ENCODE measurements at places on chromosomes 12 and 14.

GRCh38 chr12:130764475-130765185 is 48.5 kb upstream of the RIMBP2 start:
- peak; percentile 51 for DNase-seq

DNA sequence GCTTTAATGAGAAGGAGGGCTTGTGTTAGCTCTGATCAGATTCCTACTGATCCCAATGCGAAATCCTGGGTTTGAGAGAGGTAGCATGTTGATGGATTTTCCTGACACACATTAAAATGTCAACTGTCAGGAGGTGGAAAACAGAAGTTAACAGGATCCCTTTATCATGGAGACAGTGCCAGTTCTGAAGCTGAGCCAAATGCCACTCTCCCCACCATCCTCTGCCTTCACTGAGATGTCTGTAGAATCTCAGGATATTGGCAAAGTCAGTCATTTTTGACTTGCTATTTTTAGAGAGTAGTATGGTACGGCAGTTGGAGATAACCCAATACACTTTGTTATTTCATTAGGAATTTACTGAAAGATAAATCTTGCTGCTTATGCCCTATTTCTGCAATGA is 1816.2 kb upstream of the FLRT2 start:
- DNase-seq = no peak

- DNase-seq = no peak
Measured at GRCh38 chr14:50778721-50779483, 52.1 kb downstream of the NIN start.

DNA sequence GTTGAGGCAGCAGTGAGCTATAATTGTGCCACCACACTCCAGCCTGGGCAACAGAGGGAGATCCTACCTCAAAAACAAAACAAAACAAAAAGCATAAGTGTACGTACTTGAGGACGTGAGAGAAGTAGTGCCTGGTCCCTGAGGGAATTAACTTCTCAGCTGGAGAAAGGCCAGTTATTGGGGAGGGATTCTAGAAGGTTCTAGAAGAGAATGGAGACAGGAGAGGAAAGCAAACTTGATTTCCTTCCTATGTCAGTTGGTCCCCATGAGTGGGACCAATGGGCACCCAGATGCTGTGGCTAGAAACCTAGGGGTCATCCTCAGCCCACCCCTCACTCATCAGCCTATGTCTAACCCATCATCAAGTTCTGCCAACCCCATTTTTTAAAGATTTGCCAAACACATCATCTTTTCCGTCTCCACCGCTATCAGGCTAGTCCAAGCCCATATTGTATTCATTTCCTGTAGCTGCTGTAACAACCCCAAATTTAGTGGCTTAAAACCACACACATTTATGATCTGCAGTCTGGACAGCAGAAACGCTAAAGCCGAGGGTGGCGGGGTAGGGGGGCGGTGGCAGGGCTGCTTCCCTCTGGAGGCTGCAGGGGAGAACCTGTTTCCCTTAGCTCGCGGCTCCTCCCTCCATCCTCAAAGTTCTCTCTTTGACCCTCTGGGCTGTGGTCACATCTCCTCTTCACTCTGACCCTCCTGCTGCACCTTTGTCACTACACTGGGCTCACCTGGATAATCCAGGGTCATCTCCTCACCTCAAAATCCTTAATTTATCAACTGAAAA is 7.2 kb upstream of the RBM19 start:
- DNase-seq = no peak

DNA sequence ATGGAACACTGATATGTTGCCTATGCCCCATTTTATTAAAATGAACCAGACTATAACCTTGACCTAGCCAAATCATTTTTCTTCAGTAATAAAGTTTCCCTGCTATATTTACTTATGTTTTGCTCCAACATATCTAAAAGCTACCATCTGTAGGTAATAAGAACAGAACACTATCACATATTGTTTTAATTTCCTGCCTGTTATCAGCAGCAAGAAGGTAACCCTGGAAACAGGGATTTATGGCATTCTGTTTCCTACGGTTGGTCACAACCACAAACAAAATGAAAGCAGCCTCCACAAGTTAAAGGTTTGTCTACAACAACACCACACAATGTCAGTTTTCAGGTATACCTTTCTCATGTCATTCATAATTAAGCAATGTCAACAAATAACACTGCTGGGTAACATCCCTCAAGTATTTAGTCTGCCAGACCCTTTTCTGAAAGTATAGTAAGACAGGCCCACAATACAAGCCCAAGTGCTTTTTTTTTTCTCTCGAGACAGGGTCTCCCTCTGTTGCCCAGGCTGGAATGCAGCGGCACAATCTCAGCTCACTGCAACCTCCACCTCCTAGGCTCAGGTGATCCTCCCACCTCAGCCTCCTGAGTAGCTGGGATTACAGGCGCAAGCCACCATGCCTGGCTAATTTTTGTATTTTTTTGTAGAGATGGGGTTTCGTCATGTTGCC is 25.5 kb downstream of the GCH1 start:
- no peak for DNase-seq

GRCh38 chr12:132354982-132355680 is 25.7 kb upstream of the GALNT9 start:
- DNase-seq = no peak

DNA sequence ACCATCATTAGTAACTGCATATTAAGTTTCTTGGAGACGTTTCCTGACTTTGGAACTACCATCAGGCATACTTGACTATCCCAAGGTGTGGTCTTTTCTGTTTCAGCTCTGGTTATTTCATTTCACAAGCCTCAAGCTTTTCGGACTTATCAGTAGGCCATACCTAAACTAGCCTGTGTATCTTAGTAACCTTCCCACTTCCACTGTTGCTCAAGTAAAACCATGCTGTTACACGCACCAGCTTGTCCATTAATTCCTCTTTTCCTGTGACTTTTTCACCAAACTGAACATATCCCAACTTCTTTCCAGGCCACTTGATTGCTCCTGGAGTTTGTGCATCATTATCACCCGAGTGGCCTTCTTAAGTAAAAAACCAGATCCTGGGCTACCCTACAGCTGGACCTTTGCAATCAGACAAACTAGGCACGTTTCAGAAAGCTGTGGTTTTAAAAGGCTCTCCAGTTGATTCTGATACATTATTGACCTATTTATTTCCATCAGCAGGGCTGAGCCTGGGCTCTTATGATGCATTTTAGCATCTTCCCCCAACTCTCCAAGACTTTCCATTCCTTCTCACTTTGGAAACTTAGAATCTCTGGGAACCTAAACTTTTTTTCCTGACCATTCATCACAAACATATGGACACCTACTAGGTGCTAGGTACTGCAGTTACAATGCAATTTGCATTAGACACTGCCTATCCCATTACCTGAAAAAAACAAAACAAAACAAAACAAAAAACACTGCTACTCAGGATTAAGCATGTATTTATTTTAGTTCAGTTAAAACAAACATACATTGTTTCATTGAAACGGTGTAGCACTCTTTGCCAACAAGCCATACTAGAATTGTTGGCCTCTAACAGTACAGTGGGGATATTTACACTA is 14.9 kb downstream of the SLC38A2 start:
- DNase-seq = no peak

DNA sequence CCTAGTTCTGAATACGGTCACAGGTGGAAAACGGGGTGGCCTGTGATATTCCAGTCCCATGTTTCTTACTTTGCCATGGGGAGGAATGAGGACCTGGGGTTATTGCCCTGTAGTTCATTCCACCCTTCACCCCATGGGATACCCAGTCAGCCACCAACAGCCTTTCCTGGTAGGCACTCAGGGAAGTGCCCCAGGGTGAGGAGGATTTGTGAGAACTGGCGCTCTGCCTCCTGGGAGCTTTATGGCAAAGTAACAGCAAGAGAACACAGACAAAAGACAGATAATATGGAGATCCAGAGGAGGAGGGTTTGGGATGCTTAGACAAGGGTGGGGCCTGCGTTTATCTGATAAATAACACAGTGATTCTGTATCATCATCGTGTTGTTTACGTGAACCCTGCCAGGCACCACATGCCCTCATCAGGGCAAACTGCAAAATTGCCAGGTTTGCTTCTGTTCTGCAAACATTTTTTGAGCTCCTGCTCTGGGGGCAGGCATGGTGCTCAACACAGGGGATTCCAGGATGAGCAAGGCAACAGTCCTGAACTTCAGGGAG is 223.5 kb downstream of the SLC41A2 start:
- DNase-seq = no peak

DNA sequence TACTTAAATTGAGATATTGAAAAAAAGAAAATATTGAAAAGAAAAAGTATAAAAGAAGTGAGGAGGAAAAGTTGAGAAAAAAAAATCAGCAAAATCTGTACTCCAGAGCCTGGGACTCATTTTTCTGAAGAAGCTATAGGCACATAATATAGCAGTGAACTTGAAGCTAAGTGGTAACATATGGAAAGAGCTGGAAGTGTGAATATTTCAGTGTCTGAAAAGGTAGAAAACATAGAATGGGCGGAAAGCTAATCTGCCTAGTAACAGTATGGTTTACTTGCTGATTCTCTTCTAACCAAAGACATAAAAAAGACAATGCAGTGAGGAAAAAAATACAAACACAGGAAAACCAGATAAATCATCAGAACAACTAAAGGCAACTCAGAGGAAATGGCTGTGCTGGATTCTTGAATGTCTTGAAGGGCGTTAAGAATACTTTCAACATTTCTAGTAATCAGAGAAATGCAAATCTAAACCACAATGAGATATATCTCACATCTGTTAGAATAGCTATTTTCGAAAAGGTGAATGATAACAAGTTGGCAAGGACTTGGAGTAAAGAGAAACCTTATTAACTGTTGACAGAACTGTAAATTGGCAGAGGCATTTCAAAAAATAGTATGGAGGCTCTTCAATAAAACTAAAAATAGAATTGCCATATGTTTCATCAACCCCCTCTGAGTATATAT is 784.6 kb downstream of the LRFN5 start:
- no peak for DNase-seq

DNA sequence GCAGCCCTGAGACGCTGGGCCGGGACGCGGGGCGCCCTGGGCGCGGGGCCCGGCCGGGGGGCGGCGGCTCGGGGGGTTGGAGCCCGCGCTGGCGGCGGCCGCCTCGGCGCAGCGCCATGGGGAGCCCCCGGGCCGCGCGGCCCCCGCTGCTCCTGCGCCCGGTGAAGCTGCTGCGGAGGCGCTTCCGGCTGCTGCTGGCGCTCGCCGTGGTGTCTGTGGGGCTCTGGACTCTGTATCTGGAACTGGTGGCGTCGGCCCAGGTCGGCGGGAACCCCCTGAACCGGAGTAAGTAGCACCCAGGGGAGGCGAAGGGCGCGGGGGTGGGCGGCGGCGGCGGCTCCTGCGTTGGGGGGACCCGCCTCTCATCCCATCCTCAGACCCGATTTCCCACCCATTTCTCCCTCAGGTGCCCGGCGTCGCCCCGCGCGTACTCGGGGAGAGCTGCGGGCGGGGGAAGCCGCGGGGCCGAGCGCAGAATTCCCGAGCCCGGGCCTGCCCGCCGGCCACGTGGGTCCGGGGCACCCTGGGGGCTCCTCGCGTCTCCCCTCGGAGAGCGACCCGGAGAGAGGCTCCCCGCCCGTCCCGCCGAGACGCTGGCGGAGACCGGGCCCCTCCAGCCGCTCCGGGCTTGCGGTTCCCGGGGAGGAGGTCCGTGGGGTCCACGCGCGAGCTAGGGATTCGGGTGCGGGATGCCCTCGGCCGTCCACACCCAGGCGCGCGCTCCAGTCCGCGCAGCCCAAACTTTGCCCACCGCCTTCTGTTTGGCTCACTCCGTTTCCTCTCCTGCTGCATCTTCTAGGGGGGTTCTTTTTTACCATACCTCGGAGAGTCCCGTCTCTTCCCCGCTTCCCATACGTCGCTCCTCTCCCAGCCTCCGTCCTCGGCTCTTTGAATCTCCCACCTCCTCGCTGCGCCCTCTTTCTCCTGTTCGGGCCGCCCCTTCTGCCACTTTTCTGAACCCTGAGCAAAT is 807 bp downstream of the B4GALNT3 start:
- DNase-seq = peak; percentile 67

DNA sequence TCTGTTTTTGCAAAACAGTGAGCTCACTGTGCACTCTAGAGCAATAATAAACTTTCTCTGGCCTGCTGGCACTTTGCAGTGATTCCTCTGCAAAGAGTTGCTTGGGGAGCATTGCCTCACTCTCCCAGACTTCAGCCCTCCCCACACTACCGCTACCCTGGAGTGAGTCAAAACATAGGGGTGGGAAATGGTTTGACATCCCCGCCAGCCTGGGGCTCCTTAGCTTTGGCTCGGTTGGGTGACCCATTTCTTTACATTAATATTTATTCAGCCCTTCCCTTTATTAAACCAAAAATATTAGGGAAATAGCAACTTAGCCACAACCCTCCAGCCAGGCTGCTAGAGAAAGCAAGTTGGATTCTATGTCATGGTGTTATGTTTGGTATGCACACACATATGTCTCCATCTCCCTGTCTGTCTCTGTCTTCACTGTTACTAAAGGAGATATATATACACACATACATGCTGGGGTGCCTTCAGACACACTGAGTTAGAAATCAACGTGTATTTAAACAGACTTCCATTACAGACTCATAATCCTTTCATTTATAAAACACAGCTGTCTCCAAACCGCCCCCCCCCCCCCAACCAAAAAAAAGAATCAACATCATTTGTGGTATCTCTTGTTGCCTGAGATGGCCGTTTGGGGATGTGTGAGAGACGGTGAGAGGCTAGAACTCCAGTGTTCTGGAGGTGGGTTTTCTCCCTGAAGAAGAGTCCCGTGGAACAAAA is 3.4 kb upstream of the IRF2BPL start:
- DNase-seq = no peak

- no peak for DNase-seq
Measured at GRCh38 chr14:69999261-69999674, 120.1 kb downstream of the SMOC1 start.

DNA sequence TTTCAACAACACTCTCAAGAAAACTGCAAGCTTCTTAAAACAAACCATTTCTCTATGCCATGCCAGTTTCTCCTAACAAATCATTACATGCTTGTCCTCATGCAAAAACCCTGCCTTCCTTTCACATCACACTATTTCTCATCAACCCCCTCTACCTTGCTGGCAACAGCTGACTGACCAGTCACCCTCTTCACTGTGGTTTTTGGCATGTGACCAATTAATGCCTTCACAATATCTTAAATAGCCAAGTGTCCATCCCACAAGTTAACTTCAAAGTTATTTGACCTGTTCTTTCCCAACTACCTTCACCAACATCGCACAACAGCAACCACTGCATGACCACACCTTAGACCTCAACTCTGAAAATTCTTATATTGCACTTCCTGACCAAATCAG is 159.6 kb downstream of the CEP128 start:
- no peak for DNase-seq

- DNase-seq = no peak
Measured at GRCh38 chr14:98028162-98028561, 1231.0 kb downstream of the VRK1 start.

- no peak for DNase-seq
Measured at GRCh38 chr12:55922126-55922525, 5.6 kb downstream of the PYM1 start.

- DNase-seq = no peak
Measured at GRCh38 chr12:107115119-107115518, 21.8 kb upstream of the CRY1 start.

- no peak for DNase-seq
Measured at GRCh38 chr12:85676816-85677749, 159.1 kb downstream of the RASSF9 start.

All from stimulated activated effector memory CD8-positive, alpha-beta T cell treated with anti-CD3 and anti-CD28 coated beads, Interleukin-12 subunit alpha, Interleukin-12 subunit beta, amount 100 ng/mL, for 72 hours (primary cell).